Hippocampal formation (tissue), 2 donors: ENCODE measurements at places on chromosomes 1 and 21.

DNA sequence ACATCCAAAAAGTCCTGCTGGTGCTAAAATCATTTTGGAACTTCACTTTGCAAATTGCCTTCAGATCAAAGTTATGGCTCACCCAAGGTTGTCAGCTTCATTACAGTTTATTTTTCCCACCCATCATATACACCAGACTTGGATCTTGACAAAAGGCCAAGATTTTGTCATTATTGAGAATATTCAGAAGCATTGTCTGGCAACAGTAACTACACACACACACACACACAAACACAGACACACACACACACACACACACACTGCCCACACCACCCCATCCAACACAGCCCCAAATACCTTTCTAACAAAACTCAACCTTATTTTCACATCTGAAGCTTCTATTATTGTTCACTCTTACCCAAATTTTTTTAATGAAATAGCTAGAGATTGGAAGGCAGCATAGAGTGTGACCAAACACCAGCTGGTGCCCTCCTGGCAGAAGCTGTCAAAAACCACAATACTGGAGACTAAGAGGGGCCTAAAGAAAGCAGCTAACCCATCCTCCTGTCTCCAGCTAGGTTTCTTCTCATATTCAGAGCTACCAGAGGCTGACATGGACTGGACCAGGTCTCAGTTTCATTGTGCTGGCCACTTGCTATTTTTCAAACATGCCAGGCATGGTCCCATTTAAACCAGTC lies 139.1 kb upstream of the ZC3H11B start:
- no peak for DNase-seq

DNA sequence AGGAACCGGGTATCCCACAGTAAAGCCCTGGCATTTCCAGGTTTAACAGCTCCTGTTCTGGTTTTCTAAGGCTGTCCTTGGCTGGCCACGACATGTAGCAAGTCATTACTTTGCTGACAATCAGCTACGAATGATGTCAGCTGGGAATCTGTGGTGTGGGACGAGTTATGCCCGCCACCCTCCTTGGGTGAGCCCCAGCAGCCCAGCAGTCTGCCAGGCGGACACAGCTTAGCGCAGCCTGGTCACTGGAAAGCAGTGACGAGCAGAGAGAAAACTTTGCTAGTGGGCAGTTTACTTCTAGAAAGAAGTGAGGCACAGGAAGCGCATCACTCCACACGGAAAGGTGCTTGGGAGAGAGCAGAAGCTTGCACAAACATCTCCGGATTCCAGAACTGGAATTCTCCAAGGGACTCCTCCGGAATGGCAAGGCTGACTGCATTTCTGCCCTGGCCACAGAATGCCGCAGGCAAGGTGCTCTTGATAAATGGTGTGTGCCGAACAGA lies 15.5 kb upstream of the ZNF436 start:
- DNase-seq, result no peak

GRCh38 chr1:164610538-164611222 lies 51.7 kb downstream of the PBX1 start:
- DNase-seq, result no peak

DNA sequence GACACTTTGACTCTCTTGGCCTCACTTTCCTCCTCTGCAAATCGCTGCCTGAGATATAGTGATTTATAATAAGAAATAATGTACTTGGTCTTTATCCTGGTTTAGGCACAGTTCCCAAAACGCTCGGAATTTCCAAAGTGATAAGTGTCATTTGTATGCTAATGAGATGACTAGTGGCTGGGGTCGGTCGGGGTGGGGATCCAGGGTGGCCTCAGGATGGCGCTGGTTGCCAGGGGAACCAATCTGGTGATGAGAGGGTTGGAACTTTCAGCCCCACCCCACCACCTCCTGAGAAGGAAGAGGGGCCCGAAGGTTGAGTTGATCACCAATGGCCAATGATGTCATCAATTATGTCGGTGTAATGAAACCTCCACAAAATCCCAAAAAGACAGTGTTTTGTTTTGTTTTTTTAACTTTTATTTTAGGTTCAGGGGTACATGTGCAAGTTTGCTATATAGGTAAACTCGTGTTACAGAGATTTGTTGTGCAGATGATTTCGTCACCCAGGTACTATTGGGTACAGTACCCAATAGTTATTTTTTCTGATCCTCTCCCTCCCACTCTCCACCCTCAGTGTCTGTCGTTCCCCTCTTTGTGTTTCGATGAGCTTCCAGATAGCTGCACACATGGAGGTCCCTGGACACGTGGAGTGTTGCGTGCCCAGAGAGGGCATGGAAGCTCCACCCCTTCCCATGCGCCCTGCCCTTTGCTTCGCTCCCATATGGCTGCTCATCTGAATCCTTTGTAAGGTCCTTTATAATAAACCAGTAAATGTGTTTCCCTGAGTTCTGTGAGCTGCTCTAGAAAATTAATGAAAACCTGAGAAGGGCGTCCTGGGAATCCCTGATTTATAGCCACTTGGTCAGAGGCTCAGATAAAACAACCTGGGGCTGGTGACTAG lies 97.2 kb downstream of the KCNN3 start:
- no peak for DNase-seq

DNA sequence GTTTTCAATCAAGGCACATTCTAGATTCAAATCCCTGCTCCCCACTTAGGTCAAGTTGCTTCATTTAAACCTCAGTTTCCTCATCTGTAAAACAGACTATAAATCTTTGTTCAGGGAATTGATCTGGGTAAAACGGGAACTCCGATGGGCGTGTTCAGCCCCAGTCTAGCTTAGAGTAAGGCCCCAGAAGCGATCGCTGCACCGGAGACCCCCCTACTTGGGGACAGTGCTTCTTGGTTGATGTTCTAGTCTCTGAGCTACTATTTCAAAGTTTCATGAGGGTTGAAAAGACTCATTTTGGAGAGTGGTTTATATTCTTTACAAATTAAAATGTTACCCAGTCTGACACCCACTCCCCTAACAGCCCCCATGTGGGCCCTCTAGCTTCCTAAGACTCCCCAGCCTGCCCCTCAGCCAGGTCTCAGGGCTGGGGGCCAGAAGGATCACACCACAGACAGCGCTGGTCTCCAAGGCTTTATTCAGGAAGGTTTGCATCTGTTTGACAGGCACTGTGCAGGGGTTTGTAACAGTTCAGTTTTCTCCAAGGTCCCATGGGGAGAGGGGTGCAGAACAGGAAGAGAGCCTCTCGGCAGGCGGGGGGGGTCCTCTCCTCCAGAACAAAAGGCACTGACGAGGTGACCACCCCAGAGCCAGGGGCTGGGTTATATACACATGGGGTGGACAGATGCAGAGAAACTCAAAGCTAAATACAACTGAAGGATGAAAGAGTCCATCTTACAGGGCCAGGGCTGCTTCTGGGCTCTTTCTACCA lies 82.9 kb downstream of the STUM start:
- DNase-seq, result no peak
